Type B pancreatic cell (in vitro differentiated cells): ENCODE measurements at places on chromosomes 6 and 20.

DNA sequence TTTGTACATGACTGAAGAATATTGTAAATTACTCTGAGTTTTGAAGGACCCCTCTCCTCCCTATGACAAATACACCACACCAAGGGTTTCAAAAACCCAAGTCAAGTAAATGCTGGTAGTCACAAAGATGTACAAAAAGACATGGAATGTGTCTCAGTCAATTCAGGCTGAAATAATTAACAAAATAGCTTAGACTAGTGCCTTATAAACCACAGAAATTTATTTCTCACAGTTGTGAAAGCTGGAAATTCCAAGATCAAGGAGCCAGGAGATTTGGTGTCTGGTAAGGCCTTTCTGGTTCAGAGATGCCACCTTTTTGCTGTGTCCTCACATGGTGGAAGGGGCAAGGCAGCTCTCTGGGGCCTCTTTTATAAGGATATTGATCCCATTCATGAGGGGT is 202.3 kb upstream of the RIN2 start:
- no peak for DNase-seq

GRCh38 chr6:147043994-147044477 is 160.2 kb upstream of the STXBP5 start:
- no peak for DNase-seq

DNA sequence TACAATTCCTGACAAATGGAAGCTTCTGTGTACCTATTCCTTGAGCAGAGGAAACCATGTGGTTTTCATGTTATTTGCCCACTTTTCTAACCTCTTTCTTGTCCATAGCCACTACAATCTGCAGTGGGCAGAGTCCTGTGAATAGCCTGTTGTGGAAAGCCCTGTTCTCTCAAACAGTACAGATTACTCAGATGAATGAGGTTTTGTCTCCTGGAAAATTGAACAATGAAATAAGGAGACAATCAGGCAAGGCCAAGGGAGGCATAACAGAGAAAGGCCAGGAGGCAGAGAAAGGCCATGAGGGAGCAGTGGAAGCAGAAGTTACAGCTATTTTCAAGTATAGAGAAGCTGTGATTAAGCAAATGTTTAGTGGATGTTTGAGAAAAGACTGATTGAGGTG is 189.3 kb downstream of the GRIK2 start:
- no peak for DNase-seq

- no peak for DNase-seq
Observed at GRCh38 chr20:13212750-13213149, 8.3 kb upstream of the ISM1 start.

DNA sequence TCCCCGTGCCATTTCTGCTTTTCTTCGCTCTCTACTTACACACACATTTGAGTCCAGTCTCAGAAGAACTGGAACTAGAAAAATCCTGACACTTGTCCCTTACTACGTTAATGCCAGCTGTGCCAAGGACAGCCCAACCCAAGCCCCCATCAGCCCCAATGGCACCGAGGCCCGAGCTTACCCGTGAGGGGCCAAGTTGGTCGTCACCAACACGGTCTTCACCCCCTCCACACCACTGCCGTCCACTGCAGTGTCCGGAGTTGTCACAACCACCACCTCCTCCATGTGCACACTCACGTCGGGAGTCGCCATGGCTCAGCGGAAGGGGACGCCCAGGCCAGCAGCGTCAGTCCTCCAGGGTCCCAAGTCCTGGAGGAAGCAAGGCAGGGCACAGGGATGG is 7.8 kb downstream of the GMEB2 start:
- no peak for DNase-seq

DNA sequence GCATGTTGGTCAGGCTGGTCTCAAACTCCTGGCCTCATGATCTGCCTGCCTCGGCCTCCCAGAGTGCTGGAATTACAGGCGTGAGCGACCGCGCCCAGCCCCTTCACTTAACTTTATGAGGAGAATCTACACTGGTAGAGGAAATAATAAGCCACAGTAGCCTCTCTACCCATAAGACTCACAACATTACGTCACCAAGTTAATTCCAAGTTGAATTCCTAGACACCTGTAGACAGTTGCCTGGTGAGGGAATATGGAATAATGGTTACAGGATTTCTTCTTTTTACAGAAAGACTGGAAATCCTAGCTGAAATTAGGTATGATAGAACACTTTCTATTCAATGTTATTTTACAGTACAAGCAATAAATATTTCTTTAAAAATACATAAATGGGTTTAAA is 854.5 kb upstream of the EYS start:
- no peak for DNase-seq
